CD8-positive, alpha-beta memory T cell (primary cell): ENCODE measurements at places on chromosomes 2 and 18. TPM values are rescaled to one million over a fixed set of nuclear protein-coding genes. Genes with fewer than 3 reads are reported as not detected.

DNA sequence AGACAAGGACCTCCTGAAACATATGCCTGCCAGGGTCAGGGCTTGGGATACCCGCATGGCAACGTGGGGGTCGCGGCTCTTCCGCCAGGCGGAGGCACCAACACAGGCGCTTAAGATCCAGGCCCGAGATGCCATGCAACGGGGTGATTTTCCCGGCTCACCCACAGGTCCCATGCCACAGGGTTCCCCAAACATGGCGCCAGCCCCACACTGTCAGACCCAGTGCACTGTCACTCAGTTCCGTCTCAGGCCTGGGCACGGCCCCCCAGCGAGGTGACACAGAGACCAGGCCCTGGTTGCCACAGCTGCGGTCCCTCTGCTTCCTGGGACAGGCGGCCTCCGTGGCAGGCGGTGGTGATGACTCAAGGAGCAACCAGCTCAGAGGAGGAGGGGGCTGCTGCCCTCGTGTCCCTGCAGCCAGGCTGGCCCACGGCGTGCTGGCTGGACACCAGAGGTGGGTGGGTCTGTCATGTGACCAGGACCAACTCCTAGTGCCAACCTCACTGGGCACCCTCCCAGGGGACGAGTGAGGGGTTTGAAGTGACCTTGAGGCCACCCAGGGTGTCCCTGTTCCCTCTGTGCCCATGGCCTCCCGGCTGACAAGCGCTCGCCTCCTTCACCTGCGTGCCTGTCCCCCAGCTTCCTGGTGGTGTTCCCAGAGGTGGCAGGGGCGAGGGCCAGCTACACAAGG, 4.9 kb downstream of the PDCD1 start:
- H3K4me3 ChIP-seq, result no peak overlapping the region
- DNase-seq, result no peak
- H3K4me1 ChIP-seq, result peaks cover 15% of the 10 kb centered on the region
- no peak overlapping the region for H3K27ac ChIP-seq
- no peaks in the 10 kb centered on the region for H3K27me3 ChIP-seq

DNA sequence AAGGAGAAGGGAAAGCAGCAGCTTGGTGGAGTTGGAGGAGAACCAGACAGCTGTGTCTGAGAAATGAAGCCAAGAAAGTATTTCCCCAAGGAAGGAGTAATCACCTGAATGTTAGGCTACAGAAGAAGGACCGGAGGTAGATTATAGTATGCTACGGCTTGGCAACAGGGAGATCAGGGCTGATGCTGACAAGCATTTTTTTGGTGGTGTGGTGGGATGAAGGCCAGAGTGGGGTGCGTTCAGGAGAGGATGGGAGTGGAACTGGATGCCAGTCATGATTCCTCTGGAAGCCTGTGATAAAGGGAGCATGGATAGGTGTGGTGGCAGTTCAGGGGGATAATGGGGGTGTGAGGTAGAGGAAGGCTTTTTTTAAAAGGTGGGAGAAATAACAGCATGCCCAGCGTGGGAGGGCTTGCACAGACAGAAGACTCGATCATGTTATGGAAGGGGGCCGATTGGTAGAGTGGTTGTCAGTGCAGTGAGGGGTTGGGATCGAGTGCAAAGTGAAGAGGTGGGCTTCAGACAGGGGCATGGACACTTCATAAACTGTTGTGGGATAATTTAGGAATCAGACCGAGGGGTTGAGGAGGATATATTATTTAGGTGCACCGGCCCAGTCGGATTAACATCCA, 5.6 kb downstream of the CEP192 start:
- H3K4me3 ChIP-seq, result no peak overlapping the region
- no peak overlapping the region for H3K27ac ChIP-seq
- H3K27me3 ChIP-seq, result no peaks in the 10 kb centered on the region
- peaks cover 7% of the 10 kb centered on the region for H3K36me3 ChIP-seq
- peaks cover 46% of the 10 kb centered on the region for H3K4me1 ChIP-seq
- no peak for DNase-seq

DNA sequence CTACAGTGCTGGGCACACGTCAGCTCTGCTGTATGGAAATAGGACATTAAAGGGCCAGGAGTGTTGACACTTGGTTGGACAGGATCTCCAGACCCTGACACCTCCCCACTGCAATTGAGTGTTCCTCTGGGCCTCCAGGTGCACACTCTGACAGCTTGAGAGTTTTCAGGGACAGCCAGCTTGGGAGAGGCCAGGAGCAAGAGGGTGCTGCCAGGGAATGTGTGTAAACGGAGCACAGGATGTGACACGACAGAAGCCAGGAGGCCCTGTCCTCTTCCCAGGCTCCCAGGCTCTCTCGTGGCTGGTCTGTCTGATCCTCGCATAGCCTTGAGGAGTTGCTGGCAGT, 318.1 kb upstream of the HS6ST1 start:
- no peak for DNase-seq
- H3K27ac ChIP-seq, result no peak overlapping the region
- H3K36me3 ChIP-seq, result no peaks in the 10 kb centered on the region
- no peak overlapping the region for H3K4me3 ChIP-seq

DNA sequence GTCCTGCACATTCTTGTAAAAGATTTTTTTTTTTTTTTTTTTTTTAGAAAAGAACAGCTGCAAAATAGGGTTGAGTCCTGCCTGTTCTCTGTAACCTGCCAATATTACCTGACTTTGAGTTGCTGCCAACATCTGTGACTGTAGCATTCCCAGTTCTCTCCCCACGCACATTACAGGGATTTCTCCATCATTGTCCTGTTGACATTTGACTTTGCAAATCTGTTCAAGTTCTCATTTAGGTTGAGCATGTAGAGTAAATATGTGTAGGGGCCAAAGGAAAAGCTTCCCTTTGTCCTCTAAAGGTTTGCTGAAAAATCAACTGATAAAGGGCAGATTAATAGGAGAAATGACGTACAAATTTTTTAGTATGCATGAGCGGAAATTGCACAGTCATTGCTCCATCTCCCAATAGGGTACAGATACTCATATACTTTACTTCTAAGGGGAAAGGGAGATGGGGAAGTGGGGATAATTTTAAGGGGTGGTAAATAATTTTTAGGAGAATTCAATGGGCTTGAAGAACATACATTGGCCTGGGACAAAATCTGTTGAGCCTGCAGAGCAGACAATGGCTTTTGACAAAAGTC, 385.5 kb downstream of the PIK3C3 start:
- no peaks in the 10 kb centered on the region for H3K36me3 ChIP-seq
- H3K4me1 ChIP-seq, result no peaks in the 10 kb centered on the region
- no peak overlapping the region for H3K4me3 ChIP-seq

DNA sequence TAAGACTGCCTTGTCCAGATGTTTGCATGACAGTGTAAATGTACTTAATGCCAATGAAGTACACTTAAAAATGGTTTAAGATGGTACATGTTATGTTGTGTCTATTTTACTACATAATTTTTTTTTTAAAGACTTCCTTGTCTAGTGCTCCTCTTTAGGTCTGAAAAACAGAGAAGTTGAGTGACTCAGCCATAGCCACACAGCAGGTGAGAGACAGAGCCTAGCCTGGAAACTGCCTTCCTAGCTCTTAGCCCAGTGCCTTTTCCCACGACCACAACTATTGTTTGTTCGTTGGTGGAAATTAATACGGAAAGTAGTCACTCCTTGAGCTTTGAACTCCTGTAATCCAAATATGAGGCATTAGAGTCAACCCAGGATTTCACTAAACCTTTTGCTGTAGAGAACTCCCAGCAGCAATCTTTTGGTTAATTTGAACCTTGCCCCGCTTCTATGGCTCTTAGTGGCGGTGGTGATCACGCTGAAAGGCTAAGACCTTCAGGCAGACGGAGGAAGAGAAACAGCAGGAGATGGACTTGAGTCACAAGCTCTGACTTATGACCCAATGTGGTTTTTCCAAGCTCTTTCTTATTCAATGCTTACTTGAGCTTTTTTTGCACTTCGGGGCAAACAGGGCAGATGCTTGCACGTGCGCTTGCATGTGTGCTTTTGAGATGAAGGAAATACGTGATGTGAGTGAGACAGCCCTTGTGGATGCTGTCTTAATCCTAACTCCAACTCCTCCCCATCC, 21.2 kb downstream of the TRIB2 start:
- H3K36me3 ChIP-seq, result peaks cover 47% of the 10 kb centered on the region
- no peak for DNase-seq
- H3K27me3 ChIP-seq, result no peaks in the 10 kb centered on the region
- H3K4me3 ChIP-seq, result no peak overlapping the region

- peaks cover 11% of the 10 kb centered on the region for H3K4me1 ChIP-seq
- H3K4me3 ChIP-seq, result no peak overlapping the region
- peaks cover 19% of the 10 kb centered on the region for H3K36me3 ChIP-seq
- no peak overlapping the region for H3K27ac ChIP-seq
These were observed 248.4 kb downstream of the HDAC4 start for GRCh38 chr2:239152239-239152915.

DNA sequence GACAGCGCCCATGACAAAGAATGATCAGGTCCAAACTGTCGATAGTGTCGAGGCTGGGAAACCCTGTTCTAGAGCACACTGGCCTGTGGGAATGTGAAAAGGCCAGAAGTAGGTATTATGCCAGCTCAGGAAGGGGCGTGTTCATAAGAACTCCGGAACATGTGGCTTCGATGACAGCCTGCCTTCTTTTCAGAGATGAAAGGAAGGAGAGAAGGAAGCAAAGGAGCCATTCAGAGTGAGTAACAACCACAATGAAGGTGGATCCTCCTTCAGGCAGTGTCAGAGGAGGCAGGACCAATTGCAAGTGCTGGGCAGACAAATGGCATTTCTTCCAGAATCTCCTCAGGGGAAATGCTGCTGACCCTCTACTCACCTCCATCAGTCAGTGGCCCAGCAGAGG, 58.5 kb downstream of the NCKAP5 start:
- H3K4me1 ChIP-seq, result no peaks in the 10 kb centered on the region
- DNase-seq, result no peak
- no peaks in the 10 kb centered on the region for H3K27me3 ChIP-seq
- H3K36me3 ChIP-seq, result no peaks in the 10 kb centered on the region

DNA sequence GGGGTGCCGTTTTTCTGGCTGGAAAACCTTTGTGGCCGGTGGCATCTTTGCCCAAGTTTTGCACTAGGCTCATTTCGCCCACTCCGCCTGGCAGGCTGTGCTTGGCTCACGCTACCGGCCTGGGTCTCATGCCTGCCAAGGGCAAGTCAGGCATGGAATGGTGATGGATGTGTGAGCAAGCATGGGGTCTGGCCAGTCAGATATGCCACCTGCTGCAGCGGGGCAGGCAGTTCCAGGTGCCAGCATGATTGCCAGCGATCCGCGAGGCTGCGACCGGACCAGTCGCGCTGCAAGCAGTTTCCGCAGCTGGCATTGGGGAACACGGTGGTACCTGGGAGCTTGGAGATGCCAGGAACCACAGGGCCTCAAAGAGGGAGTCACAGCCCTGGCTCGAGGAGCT, 40.6 kb downstream of the TAF1B start:
- H3K4me1 ChIP-seq, result no peaks in the 10 kb centered on the region
- peaks cover 3% of the 10 kb centered on the region for H3K36me3 ChIP-seq
- H3K27me3 ChIP-seq, result no peaks in the 10 kb centered on the region
- no peak overlapping the region for H3K4me3 ChIP-seq
- H3K27ac ChIP-seq, result no peak overlapping the region
- no peak for DNase-seq

DNA sequence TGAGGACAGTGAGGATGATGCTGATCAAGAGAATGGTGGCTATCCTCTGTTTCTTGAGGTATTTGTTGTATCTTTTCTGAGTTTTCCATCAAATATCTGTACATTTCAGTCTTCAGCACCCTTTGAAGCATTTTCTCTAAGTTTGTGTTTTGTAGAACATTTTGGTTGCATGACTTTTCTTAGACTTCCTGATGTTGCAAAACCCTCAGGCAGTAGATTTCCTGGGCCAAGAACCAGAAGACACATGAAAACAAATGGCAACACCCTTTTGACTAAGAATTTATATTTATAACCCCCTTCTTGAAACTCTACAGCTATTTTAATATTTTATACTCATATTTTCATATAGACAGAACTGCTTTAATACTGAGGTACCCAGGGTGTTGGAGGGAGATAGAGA, 16.2 kb downstream of the HNMT start:
- H3K27ac ChIP-seq, result no peak overlapping the region
- H3K4me3 ChIP-seq, result no peak overlapping the region
- DNase-seq, result no peak
- no peaks in the 10 kb centered on the region for H3K4me1 ChIP-seq
- H3K27me3 ChIP-seq, result no peaks in the 10 kb centered on the region
- H3K36me3 ChIP-seq, result no peaks in the 10 kb centered on the region

DNA sequence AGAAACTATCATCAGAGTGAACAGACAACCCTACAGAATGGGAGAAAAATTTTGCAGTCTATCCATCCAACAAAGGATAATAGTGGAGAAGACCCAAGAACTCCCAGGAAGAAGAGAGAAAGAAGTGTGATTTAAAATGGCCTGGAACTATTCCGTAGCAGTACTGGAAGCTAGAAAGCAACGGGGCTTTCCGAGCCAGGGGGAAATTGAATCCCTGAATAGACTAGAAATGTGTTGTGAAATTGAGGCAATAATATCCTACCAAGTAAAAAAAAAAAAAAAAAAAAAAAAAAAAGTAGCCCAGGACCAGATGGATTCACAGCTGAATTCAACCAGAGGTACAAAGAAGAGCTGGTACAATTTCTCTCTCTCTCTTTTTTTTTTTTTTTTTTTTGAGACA, 69.3 kb downstream of the FARP2 start:
- no peak for DNase-seq
- no peaks in the 10 kb centered on the region for H3K4me1 ChIP-seq
- no peak overlapping the region for H3K27ac ChIP-seq
- no peak overlapping the region for H3K4me3 ChIP-seq
- no peaks in the 10 kb centered on the region for H3K36me3 ChIP-seq

GRCh38 chr2:48430528-48431094, 99.3 kb upstream of the STON1 start:
- no peaks in the 10 kb centered on the region for H3K4me1 ChIP-seq
- H3K36me3 ChIP-seq, result no peaks in the 10 kb centered on the region
- H3K4me3 ChIP-seq, result no peak overlapping the region

- no peaks in the 10 kb centered on the region for H3K27me3 ChIP-seq
- DNase-seq, result no peak
- H3K4me1 ChIP-seq, result no peaks in the 10 kb centered on the region
- no peak overlapping the region for H3K4me3 ChIP-seq
These were observed 69.5 kb upstream of the HDAC4 start for GRCh38 chr2:239470151-239470900.

DNA sequence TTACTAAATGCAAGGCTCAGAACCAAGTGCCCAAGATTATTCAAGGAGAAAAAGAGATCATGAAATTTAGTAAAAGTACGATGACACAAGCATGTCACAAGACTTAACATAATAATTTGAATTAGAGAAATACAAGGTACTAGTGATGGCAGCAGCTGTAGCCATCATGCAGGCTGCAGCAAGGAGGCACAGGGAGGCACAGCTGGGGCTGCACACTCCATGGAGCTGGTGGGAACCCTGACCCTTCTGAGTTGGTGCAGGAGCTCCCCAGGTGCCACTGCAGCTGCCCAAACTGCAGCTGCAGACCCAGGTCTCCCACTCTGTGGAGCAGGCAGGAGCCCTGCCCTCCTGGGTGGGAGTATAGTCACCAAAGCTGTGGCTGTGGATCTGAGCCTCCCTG, 46.0 kb downstream of the COL3A1 start:
- no peaks in the 10 kb centered on the region for H3K27me3 ChIP-seq
- DNase-seq, result no peak
- H3K4me1 ChIP-seq, result no peaks in the 10 kb centered on the region
- H3K36me3 ChIP-seq, result no peaks in the 10 kb centered on the region

GRCh38 chr18:62438018-62438329, 84.9 kb upstream of the ZCCHC2 start:
- no peak overlapping the region for H3K27ac ChIP-seq
- no peaks in the 10 kb centered on the region for H3K27me3 ChIP-seq
- H3K36me3 ChIP-seq, result no peaks in the 10 kb centered on the region
- DNase-seq, result no peak
- no peak overlapping the region for H3K4me3 ChIP-seq
- H3K4me1 ChIP-seq, result no peaks in the 10 kb centered on the region

Gene MYO5B
- total RNA-seq, result 0.11 TPM

Gene TMEM198
- total RNA-seq, result 6.0 TPM

Gene RESP18
- total RNA-seq, result not detected

Gene EPAS1
- total RNA-seq, result 9.0 TPM
